ENCODE measurements at places on chromosomes 2 and 18.

DNA sequence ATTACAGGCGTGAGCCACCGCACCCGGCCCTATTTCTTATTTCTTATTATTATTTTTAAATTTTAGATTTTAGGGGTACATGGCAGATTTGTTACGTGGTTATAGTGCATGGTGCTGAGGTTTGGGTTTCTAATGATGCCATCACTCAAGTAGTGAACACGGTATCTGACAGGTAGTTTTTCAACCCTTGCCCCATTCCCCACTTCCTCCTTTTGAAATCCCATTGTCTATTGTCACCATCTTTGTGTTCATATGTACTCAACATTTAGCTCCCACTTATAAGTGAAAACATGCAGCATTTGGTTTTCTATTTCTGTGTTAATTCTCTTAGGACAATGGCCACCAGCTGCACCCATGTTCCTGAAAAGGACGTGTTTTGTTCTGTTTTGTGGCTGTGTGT, 39.5 kb downstream of the TGIF1 start:
- DNase-seq: no peak

DNA sequence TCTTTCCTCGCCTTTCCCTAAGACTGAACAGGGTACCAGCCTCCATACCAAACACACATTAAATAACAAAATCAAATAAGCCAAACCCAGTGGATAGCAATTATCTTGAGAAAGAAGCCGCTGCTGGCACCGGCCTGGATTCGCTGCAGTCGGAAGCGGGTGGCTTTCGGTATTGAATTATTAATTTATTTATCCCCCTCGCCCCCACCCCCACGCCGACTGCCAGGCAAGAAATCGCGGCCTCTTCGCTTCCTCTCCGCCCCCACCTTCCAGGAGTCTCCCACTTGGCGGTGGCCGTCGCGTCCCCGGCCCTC, 370 bp upstream of the ZNF804A start:
- DNase-seq: no peak

GRCh38 chr18:5972298-5972697, 77.0 kb upstream of the TMEM200C start:
- DNase-seq: no peak

GRCh38 chr2:166334805-166335204, 40.9 kb downstream of the SCN9A start:
- DNase-seq: no peak

DNA sequence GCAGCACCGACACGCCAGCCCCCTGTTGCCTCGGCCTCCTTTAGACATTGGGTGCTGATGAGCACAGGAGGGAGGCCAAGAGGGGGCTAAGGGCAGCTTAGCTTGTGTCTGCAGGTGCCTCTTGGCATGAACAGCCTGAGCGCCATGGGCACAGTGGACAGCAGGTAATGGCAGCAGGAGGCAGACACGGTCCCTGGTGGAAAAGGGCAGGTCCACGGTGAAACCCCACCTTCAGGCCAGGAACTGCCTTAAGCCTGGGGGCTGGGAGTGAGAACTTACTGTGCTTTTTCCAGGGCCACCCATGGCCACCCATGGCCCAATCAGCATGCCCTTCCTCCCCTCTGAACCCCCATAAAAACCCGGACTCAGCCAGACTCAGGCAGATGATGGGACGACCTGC, 633.4 kb upstream of the TMEFF2 start:
- DNase-seq: no peak

- no peak for DNase-seq
Measured at GRCh38 chr2:197838036-197838435, 33.6 kb downstream of the PLCL1 start.

GRCh38 chr2:226798422-226799210, 1.0 kb downstream of the IRS1 start:
- no peak for DNase-seq

DNA sequence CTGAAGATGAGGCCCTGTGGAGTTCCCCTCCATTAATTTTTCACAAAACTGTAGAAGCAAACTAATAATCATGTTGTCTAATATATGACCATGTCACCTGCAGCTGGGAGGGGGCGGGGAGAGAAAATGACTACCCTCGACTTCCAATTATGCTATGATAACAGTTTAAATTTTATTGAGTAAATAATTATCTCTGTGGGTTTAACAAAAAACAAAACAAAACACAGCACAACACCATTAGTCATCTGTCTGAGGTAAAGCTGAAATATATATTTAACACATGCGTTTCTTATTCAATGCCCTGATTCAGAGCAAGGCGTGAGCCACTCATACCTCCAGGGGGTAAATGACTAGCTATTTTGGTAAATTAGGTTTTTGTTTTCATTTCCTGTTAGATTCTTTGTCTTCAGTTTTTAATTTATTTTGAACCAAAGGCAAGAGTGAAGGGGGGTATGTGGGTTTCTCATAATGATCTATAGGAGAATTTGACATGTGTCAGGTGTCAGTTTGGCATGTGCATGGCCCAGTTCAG, 77.4 kb upstream of the ZCCHC2 start:
- DNase-seq: no peak

GRCh38 chr2:48228345-48228684, 301.6 kb upstream of the STON1 start:
- DNase-seq: no peak

- DNase-seq: no peak
Measured at GRCh38 chr18:6610466-6610865, 119.0 kb upstream of the ARHGAP28 start.

- no peak for DNase-seq
Measured at GRCh38 chr2:38709567-38710194, 41.5 kb downstream of the SRSF7 start.

DNA sequence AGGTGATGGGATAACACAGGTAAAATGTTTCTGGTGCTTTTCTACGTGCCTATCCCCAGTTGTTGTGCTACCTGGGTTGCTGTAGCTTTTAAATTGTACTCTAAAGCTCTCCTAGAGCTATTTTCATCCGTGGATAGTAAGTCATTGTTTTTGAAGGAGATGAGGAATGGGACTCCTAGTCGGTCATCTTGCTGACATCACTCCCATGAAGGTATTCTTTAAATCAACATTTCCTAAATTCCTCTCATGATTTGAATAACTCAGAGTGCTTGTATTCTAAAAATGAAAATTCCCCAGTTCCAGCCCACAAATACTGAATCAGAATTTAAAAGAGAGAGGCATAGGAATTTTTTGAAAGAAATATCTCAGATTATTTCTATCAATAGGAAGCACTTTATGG, 44.3 kb downstream of the CCDC148 start:
- DNase-seq: no peak

- DNase-seq: peak; percentile 25
Measured at GRCh38 chr2:72780477-72780876, 45.4 kb downstream of the EXOC6B start.

- DNase-seq: no peak
Measured at GRCh38 chr2:22842205-22842869, 542.6 kb upstream of the KLHL29 start.

DNA sequence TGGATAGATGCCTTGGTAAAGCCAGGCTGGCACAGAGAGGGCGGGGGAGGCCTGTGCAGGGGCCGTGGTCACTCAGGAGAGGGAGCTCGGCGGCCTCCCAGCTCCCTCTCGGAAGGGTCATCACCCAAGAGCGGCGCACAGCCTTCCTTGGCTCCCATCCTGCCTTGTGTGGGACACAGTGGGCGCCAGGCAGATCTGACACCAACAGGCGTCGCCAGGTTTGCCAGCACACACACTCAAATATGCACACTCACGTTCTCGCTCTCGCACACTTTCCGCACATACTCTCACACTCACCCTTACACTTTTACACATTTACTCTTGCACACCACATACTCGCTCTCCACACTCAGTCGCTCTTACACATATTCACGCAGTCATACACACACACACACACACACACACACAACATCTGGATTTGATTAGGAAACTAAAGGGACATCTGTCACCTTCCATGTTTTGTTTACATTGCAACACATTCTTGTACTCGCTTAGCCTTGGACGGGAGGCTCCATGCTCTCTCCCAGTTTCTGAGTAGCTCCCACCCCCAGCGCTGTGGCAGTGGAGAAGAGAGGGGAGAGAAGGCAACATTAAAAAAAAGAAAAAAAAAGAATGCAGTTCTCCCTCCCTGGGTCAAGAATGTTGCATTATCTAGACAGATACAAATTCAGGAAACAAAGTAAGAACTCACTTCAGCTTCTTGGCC, 10.5 kb downstream of the CHMP1B start:
- no peak for DNase-seq

DNA sequence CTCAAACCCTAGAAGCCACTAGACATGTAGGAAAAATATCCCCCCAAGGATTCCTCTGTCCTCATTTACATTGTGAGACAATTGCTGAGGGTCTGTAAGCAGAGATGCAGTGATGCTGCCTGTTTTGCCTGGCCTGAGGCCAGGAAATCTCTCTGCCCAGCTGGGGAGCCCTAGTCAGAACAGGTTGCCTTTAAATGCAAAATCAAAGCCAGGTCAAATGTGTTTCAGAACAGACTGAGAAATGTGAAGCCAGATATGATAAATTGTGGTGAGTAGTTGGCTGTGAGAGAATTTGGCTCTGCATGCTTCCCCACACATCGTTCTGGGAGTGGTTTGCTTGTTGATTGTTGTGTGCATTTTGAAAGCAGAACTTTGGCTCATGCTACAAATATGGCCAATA, 38.4 kb upstream of the NXPH2 start:
- DNase-seq: no peak

- no peak for DNase-seq
Measured at GRCh38 chr2:42052702-42053481, 5.1 kb downstream of the PKDCC start.

- DNase-seq: no peak
Measured at GRCh38 chr2:98479371-98479770, 34.7 kb downstream of the INPP4A start.

GRCh38 chr18:13219593-13220159, 1.1 kb downstream of the LDLRAD4 start:
- DNase-seq: no peak

DNA sequence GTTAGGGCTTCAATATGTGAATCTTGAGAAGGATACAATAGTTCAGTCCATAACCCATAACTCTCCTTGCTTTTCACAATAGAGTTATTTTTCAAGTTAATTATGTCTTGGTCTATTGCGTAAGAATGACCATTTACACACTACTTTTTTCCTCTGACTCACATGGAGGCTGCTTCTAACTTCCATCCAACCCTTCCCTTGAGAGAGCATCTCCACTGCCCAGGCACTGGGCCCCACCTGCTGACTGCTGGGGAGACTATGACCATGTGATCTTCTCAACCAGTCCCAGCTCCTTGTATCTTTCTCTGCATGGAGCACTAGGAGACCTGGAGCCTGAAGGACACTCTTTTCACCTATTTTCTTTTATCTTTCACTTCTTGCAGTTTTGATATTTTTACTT, 251.5 kb downstream of the GPD2 start:
- peak; percentile 10 for DNase-seq

DNA sequence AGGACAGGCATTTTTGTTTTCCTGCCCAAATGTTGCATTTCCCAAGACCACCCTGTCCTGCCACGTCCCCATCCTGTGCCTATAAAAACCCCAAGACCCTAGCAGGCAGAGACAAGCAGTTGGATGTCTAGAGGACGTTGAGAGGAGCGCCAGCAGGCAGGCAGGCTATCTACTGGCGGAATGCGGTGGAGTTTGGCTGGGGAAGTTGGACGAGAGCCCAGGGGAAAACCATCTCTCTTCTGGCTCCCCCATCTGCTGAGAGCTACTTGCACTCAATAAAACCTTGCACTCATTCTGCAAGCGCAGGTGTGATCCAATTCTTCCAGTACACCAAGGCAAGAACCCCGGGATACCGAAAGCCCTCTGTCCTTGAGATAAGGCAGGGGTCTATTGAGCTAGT, 72.5 kb downstream of the ARL6IP6 start:
- DNase-seq: no peak

GRCh38 chr18:39341129-39341528, 1775.5 kb upstream of the CELF4 start:
- no peak for DNase-seq

DNA sequence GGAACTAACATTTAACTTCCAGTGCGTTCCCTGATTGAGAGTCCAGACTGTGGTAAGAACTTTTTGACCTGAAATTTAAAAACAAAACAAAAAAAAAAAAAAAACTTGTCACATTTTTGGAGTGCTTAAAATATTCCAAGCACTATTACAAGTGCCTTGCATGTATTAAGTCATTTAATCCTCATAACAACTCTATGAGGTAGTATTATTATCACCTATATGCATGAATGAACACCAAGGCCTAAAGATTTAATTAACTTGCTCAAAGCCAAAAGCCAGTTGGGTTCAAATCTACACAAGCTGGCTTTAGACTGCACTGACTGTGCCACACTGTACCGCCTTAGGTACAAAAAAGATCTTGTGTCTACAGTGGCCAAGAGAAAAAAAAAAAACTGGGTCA, 35.2 kb downstream of the METTL4 start:
- no peak for DNase-seq

DNA sequence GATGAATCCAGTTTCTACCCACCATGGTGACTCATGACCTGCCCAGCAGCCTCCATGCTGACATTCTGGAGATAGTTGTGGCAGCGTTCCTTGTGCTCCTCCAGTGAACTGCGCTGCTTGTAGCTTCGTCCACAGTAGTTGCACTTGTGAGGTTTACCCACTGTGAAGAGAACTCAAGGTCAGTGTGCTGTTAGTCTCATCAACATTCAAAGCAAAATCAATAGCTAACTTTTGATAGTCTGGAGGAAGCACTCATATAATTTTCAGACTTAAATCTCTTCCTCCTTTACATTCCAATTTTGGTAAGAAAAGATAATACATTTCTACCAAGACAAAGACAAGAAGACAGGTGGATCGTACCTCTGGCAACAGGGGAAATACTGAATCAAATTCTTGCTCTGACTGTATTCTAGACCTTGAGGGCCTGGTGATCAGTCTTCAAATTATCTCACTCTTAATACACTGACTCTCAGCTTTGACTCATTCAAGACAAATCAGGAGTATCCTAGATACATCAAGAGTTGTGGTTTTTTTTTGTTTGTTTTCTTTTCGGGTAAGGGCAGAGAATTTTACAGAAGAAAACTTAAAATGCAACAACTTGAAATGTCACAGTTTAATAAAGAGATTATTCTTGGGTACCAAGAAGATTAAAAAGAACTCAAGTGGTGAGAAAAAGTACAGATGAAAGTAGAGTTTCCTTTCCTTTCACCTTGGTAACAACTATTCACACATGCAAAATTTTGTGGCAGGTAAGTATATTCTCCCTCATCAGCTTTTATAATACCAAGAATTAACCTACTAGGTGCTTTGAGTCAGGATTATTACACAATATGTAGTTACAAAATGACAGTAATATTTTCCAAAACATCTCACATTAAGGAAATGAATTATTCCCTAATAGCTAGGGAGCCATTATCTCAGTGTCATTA, 129.2 kb downstream of the IKZF2 start:
- DNase-seq: no peak

- DNase-seq: peak; percentile 43
Measured at GRCh38 chr18:55236150-55236931, 277.1 kb upstream of the CCDC68 start.

All from AML-193 (cell line).